ENCODE measurements at places on chromosomes 16 and 17.

- DNase-seq, result peak; percentile 66
Measured at GRCh38 chr17:78272181-78272913, 40.9 kb downstream of the TMEM235 start.

- DNase-seq, result no peak
Measured at GRCh38 chr17:30449480-30449879, 27.7 kb upstream of the GOSR1 start.

DNA sequence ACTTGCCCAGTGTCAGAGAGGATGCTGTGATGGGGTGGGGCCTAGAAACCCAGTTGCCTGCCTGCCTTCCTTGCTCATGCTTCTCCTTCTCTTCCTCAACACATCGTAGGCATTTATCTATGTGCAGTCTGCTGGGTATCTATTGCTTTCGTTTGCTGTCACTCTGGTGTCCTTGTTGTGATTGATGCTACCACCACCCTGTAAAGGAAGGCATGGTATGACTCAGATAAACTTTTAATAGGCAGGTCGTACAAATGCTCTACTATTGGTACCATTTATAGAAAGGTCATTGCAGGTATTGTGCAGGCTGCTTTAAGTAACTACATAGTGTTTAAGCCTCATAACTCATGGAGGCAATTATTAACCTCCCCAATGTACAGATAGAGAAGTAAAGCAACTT is 368.9 kb downstream of the UTP18 start:
- no peak for DNase-seq

GRCh38 chr17:40514013-40514875 is 12.8 kb upstream of the TNS4 start:
- DNase-seq, result no peak

- no peak for DNase-seq
Measured at GRCh38 chr17:79558091-79558900, 52.6 kb downstream of the RBFOX3 start.

DNA sequence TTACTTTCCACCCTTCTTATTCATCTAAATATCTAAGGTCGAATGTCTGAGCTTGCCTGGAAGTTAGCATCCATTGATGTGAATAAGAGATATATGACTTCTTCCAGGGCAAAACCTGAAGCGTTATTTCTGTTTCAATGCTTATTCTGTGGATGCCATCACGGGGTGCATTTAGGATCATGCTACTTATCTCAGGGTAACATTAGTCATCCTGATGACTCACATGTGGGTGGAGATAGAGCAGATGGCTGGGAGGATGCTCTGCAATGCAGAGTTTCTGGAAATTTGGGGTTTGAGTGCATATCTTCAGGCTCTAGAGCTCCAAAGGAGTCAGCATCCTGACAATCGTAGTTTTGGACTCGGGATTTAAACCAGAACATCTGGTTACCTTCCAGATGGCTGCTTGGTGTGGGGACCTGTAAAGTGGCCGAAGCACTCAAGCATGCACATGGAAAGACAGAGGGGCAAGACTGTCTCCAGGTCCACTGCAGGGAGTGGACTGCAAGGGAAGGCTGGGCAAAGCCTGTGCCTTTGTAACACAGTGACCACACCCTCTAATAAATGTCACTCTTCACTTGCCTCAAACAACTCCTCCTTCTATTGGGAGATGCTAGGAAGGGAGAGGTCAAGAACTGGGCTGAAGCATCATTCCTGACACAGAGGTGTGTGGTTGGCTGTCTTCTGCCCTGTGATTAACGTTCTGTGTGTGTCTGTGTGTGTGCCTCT is 175.2 kb upstream of the SALL1 start:
- DNase-seq, result no peak

DNA sequence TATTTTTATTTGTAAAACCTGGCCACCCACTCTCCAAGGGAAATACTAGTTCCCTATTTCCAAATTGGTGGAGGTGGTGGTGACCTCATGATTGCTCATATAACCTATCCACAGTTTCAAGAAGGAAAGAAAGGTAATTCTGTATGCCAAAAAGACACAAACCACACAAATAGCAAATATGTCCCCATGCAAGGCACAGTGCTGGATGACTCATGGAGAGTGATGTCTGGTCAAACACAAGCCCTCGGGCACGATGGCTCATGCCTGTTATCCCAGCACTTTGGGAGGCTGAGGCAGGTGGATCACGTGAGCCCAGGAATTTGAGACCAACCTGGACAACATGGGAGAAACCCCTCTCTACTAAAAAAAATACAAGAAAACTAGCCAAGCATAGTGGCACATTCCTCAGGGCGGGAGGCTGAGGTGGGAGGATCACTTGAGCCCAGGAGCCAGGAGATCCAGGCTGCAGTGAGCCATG is 64.2 kb downstream of the GNA13 start:
- peak; percentile 71 for DNase-seq

- DNase-seq, result peak; percentile 25
Measured at GRCh38 chr17:57092171-57092570, 7.1 kb downstream of the AKAP1 start.

GRCh38 chr16:64997751-64998150 is 124.1 kb downstream of the CDH11 start:
- no peak for DNase-seq

- DNase-seq, result no peak
Measured at GRCh38 chr17:8357910-8358309, 18.3 kb downstream of the ODF4 start.

- DNase-seq, result peak; percentile 78
Measured at GRCh38 chr16:66604376-66605176, at the start of gene CMTM3. CMTM3 (plus strand) TSS chr16:66604704; CDS start chr16:66604806, 102 bp downstream.

DNA sequence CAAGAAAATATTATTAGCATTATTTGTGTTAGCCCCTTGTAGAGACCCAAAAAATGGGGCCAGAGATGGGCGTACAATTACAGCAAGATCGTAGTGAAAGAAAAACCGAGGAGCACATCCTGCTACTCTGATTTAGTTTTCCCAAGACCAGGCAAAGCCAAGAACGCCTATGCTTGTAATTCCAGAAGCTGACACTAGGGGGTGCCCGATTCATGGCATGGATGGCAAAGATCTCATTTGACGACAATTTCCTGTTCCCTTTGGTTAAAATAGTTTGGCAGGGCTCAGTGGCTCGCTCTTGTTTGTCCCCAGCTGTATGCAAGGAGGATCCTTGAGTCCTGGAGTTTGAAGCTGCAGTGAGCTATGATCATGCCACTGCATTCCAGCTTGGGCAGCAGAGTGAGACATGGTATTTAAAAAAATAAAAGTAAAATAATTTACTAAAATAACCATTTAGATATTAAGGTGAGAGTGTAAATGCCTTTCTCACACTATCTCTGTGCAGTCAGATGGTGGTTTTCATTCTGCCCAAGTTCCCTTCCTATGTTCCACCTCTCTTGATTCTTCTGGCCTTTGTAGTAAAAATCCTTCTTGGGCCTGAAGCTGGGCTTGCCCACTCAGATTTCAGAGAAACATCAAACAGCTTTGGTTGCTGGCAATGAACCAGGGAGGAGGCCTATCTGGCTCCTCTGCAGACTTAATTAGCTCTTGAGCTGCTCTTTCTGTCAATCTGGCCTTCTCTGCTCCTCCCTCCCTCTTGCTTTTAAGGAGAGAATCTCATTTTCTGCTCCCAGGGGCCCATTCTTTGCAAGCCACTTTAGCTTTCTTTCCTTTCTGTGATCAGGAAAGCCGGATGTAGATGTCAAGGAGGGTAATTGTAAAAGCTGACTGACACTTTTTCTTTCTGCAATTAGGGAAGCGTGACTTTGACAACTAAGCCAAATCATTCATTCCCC is 31.2 kb downstream of the TMEM238L start:
- peak; percentile 82 for DNase-seq

GRCh38 chr16:30985401-30986128 is 558 bp downstream of the HSD3B7 start:
- DNase-seq, result peak; percentile 15

- DNase-seq, result no peak
Measured at GRCh38 chr17:19897090-19897837, 29.5 kb upstream of the ULK2 start.
